Activated naive CD4-positive, alpha-beta T cell (primary cell): ENCODE measurements at places on chromosomes 13 and 19.

- DNase-seq: no peak
Observed at GRCh38 chr13:41648314-41648935, 191.1 kb downstream of the RGCC start.

- no peak for DNase-seq
Observed at GRCh38 chr19:7778081-7778480, 15.0 kb downstream of the CLEC4M start.

GRCh38 chr19:41700381-41701195 lies 7.8 kb upstream of the CEACAM5 start:
- no peak for DNase-seq

GRCh38 chr19:49713236-49713845 lies 22.4 kb downstream of the CPT1C start:
- DNase-seq: no peak

- DNase-seq: no peak
Observed at GRCh38 chr19:19192910-19193423, 909 bp downstream of the RFXANK start.

DNA sequence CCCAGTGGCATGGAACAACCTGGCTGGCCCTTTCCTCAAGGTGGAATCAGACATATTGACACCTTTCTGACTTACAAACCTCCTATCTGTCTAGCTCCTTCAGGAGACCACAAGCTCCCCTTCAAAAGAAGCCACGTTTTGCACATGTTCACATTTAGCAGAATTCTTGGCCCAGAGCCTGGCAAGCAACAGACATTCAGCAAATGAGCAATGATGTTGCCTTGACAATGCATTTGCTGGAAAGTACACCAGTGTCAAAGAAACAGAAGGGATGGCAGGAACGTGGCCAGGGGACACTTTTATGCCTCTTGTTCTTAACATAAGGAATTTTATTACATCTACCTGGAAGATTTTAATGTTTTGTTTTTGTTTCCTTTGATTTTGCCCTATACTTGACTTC lies 85.5 kb upstream of the FGF14 start:
- no peak for DNase-seq

- DNase-seq: no peak
Observed at GRCh38 chr19:50947123-50947522, 5.7 kb downstream of the KLK5 start.

GRCh38 chr19:39407660-39408391 lies 1.2 kb downstream of the ZFP36 start:
- DNase-seq: peak; percentile 46

DNA sequence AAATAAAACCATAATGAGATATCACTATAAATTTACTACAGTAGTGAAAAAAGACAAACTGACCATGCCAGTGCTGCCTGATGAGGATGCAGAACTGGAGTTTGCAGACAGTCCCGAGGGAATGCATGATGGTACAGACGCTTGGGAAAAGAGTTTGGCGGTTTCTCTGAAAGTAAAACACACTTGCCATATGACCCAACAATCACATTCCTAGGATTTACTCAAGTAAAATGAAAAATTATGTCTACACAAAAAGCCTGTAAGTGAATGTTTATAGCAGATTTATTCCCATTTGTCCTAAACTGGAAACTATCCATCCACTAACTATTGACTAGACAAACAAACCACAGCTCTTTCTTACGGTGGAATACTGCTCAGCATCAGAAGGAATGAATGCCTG lies 271.0 kb downstream of the DNAJC15 start:
- DNase-seq: no peak

DNA sequence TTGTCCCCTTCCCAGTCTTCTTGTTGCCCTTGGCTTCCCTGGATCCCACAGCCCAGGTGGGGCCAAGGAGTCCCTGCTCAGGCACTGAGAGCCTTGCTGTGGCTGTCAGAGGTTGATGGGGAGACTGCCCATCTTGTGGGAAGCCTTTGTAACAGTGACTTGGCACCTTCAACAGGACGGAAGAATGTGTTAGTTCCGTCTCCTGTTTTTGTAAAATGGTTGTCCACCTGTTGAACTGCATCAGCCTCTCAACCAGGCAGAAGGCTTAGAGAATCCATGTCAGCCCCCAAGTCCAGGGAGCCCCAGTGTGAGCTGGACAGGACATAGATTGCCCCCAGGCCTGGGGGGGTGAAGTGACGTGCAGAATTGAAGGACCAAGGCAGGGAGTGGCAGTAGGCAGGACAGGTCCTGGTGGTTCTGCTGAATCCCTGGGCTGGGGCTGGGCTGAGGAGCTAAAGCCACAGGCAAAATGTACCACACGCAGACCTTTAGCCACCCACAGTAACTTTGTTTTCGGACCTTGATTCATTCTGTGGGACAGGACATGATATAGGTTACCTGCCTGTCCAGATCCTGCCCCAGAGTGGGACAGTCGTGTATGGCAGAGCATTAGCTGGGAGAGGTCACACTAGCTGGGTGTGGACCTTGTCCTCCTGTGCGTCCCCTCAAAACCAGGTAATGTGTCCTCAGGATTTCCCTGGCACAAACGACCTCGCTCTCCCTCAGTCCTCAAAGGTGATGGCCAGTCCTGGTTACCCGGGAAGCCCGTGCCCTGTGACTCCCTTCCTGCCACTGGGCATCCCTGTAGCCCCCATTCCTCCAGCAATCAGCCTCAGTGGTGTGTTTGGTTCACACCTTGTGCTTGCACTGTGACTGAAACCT lies 47.0 kb downstream of the GATAD2A start:
- no peak for DNase-seq

GRCh38 chr19:4057931-4058692 lies 8.6 kb downstream of the ZBTB7A start:
- no peak for DNase-seq

DNA sequence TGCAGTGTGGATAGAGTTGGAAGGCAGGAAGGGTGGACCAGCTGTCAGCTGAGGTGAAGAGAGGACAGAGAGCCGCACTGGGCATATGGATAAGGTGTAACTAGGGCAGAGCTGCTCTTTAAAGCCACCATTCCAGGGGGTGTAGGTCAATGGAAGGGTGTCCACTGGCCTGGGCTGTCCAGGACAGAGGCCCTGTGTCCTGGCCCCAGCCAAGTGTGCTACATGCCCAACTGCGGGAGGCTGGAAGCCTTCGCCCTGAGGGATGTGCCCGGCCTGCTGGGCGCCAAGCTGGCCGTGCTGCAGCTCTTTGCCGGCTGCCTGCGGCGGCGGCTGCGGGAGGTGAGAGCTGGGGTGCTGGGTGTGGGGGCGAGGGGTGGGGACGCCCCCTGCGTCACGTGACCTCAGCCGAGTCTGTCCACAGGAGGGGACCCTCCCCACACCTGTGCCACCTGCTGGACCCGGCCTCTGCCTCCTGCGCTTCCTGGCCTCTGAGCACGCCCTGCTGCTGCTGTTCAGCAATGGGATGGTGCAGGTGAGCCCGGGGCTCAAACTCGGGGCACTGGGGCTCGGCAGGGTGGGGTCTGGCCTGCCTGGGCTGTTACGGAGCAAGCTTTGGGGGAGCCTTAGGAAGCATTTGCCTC lies 9.8 kb downstream of the PLK5 start:
- no peak for DNase-seq

DNA sequence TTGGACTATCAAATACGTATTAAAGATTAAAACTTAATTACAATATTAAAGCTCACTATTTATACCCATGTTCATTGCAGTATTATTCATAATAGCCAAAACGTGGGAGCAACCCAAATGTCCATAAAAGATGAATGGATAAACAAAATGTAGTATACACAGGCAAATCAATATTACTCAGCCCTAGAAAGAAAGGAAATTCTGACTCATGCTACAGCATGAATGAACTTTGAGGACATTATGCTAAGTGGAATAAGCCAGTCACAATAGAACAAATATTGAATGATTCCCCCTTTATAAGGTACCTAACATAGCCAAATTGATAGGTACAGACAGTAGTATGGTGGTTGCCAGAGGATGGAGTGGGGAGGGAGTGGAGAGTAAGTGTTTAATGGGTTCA lies 457.3 kb downstream of the FGF14 start:
- no peak for DNase-seq

- DNase-seq: no peak
Observed at GRCh38 chr13:45909673-45910072, 58.1 kb upstream of the SIAH3 start.

DNA sequence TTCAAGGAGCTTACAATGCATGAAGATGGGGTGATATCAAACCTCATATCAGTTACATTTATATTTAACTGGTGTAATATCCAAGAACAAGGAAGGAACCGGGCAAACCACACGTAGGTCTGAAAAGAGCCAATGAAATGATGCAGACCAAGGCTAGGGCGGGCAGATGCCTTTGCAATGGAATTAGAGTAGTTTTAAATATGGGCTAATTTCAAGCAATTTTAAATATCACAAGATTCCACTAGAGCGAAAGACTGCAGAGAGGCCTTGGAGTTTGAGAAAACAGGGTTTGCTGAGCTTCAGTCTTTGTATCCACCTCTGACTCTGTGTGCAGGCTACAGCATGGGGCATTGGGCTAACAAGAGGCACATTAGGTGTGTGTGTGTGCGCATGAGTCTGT lies 53.9 kb upstream of the ZNF536 start:
- no peak for DNase-seq

GRCh38 chr13:103931885-103932284 lies 865.7 kb upstream of the SLC10A2 start:
- DNase-seq: no peak

DNA sequence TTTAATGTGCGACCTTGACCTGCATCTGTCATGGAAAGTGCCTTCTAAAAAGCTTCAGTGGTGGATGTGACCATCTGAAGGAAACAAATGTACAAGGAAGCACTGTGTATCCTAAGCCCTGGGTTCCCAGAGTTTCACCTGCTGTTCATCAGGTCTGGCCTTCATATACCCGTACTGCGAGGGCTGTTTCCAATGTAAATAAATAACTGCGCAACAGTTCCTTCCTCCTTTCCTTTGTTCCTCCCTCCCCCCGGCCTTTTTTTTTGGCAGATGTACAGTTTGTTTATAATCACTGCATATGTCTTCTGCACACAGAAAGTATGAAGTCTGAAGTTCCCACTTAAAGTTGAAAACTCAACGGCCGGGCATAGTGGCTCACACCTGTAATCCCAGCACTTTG lies 5.2 kb downstream of the FAAP24 start:
- no peak for DNase-seq

GRCh38 chr19:7705387-7706187 lies 3.7 kb upstream of the FCER2 start:
- DNase-seq: peak; percentile 27

DNA sequence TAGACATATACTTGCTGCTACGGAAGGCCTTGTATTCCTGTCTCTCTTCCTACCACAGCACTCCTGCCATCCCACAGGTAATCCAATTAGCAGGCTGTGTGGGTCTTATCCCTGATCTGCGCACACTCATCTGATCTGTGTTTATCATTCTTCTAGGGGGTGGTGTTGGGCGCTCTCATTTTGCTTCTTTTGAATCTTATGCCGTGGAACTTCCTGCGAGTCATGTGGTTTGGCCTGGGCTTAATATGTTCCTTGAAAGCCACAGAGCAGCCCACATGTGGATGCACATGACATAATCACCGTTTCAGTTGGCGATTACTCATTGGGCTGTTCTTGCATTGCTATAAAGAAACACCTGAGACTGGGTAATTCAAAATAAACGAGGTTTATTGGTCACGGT lies 7.5 kb downstream of the RASA3 start:
- DNase-seq: no peak
